ENCODE measurements at places on chromosomes 1 and 21.

DNA sequence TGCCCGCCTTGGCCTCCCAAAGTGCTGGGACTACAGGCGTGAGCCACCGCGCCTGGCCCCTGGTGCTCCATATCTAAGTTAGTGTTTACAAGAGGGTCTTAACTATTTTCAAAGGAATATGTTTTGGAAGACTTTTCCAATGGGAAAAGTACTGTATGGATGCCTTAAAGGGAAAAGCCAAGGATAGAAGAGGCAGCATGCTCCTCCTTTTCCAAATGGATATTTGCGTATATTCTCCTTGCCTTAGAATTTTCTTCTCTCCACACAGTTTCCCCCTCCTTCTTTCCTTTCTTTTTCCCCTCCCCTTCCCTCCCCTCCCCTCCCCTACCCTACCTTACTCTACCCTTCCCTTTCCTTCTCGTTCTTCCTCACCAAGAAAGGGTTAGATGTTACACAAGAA, 29.3 kb upstream of the DOCK7 start:
- DNase-seq = no peak

GRCh38 chr1:93666613-93667384, 14.8 kb downstream of the BCAR3 start:
- peak; percentile 63 for DNase-seq

- DNase-seq = no peak
These were observed 27.4 kb downstream of the MRPS6 start for GRCh38 chr21:34100790-34101189.

GRCh38 chr21:28811860-28812259, 180.8 kb downstream of the LTN1 start:
- DNase-seq = no peak

- no peak for DNase-seq
These were observed 281.1 kb upstream of the DUSP10 start for GRCh38 chr1:222023025-222023424.

DNA sequence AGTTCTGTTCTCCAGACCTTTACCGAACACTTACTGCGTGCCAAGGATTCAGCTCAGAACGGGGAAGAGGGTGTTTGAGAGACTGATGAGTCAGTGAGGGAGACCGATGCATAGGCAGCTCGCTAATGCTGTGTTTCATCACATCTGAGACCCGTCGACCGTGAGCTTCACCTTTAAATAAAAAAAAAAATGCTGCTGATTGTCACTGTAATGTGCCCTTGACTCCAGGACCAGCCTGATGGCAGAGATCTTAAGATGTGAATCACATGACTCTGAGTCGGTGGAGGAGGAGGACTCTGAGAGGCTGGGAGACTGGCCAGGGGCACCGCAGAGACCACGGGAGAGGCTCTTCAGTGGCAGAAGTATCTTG, 28.8 kb downstream of the SPSB1 start:
- DNase-seq = no peak

- no peak for DNase-seq
These were observed 40.0 kb downstream of the LTN1 start for GRCh38 chr21:28952686-28953085.

GRCh38 chr1:22745669-22746585, 35.3 kb downstream of the EPHB2 start:
- DNase-seq = no peak

- no peak for DNase-seq
These were observed 17.6 kb downstream of the PCNX2 start for GRCh38 chr1:233277637-233278606.

GRCh38 chr1:4121293-4121684, 221.2 kb upstream of the C1orf174 start:
- DNase-seq = no peak

DNA sequence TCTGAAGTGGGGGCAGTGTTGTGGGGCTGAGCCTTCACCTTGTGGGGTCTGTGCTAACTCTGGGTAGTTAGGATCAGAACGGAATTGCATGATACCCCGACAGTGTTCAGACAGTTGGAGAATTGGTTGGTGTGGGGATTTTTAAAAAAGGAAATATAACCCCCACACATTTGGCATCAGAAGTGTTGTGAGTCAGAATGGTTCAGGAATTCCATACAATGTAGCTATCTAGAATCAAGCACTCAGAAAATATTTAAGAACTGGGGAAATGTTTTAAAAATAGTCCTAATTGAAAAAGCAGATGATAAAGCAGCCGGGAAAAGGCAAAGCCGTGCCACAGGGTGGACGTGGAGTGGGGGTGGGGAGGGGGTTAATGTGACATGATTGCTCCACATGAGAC, 6.5 kb upstream of the S100A7 start:
- DNase-seq = no peak

- no peak for DNase-seq
These were observed 326.3 kb upstream of the PKN2 start for GRCh38 chr1:88357729-88358128.

DNA sequence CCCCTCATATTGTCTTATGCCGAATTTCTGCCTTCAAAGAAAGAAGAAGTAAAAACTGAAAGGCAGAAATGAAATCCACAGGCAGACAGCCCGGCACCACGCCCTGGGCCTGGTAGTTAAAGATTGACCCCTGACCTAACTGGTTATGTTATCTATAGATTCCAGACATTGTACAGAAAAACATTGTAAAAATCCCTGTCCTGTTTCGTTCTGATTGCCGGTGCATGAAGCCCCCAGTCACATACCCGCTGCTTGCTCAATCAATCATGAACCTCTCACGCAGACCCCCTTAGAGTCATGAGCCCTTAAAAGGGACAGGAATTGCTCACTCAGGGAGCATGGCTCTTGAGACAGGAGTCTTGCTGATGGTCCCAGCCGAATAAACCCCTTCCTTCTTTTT, 49.3 kb downstream of the JMJD4 start:
- no peak for DNase-seq

- DNase-seq = no peak
These were observed 18.2 kb upstream of the LAMTOR5 start for GRCh38 chr1:110425612-110426152.

GRCh38 chr1:70277875-70278274, 56.7 kb downstream of the SRSF11 start:
- DNase-seq = no peak

GRCh38 chr1:168512864-168513595, 30.8 kb downstream of the XCL2 start:
- no peak for DNase-seq

- DNase-seq = no peak
These were observed 355.1 kb upstream of the ZRANB2 start for GRCh38 chr1:71435951-71436350.

DNA sequence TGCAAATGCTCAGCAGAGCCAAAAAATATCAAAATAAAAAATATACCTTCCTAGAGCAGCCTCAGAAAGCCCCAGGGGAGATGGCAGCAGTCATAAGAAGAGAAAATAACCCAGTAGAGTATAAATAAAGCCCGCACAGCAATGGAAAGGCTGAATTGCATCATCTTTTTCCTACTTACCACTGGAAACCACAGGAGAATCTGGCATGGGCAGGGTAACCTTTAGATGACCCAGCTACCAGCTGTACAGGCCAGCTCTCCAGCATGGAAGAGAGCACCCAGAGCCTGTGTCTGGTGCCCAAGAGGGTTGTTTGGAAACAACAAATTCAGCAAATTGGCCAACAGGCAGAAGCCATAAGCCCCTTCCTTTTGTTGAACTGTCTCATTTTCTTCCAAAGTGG, 253.1 kb downstream of the OMA1 start:
- DNase-seq = no peak

GRCh38 chr1:154213274-154213673, 7.1 kb upstream of the CFAP141 start:
- no peak for DNase-seq

GRCh38 chr1:27574871-27575831, 28.8 kb downstream of the AHDC1 start:
- DNase-seq = peak; percentile 82

DNA sequence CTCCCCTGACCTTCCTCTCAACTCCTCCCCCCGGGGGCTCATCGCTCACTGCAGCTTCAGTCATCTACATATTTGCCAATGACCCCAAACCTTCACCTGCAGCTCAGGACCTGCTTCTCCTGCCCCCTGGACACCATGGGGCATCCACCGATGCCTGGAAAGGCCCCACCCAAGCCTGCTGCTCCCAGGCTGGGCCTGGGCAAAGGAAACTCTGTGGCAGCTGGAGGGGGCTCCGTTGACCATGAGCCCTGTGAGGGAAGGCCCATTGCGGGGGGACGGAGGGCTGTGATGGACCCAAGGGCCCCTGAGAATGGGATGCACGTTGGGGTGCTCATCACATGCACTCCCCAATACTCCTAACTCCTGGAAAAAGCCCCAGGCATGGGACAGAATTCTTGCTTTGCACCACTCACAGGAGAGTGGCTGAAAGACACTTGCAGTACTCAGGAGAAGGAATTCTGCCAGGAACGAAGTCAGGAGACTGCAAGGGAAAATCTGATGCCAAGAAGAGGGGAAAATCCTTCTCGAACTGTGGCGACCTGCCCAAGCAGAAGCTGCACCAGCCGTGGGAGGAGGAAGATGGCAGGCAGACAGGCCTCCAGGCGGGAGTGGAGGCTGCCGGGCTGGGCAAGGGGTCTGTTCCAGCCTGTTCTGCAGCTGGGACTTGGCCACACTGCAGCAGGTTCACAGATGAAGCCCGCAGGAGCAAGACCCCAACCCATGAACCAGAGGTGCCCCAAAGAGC, 18.4 kb downstream of the MATN1 start:
- no peak for DNase-seq

DNA sequence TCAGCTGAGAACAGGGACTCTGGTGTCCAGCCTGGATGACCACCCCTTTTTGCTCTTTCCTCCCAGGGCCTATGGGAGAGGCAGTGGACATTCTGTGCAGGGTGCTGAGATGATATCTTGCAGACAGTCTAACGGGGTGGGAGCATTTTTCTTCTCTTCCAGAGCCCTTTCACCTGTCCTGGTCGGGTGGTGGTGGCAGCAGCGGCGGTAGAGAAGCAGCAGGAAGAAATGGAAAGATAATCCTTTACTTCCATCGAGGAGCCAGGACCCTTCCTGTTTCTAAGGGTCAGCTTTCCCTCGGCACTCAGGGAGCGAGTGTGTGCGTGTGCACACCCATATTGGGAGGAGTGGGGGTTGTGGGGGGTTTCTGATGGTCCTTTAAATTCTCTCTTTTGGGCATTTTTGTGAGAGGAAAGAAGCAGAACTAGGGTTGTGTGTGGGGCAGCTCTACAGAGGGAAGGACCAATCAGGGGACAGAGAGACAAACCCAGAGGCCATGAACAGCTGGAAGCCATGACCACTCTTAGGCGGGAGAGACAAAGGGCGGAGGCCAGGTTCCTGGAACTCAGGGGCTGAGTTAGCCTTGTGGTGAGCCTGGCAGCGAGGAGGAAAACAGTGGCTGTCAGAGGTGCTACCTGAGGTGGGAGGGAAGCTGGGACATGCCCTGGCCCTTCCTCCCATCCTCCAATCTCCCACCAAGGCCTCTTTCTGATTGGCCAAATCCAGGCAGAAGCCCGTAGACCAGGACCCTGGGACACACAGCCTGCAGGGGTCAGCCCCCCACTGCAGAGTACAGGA, 31.2 kb upstream of the CSF3R start:
- no peak for DNase-seq

DNA sequence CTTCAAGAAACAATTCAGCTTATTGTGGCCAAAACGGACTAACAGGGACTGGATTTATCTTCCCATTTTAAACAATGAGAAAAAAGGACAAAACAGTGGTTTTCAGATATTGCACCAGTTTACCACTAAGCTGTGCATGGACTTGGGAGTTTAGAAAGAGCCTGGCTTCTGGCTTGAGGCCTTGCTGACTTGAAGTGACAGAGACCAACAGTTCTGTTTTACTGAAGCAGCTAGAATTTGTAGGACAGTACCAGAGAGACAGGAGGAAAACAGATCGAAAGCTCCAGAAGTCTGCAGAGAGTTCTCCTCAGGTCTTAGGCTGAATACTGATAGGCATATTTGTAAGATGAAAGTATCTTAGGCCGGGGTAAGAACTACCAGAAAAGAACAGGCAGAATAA, 20.5 kb downstream of the FCRL4 start:
- no peak for DNase-seq

GRCh38 chr1:236417336-236417735, 23.2 kb downstream of the EDARADD start:
- no peak for DNase-seq

- DNase-seq = no peak
These were observed 73.8 kb downstream of the RPE65 start for GRCh38 chr1:68375919-68376318.

GRCh38 chr21:35926003-35926740, 134.2 kb downstream of the SETD4 start:
- DNase-seq = no peak

DNA sequence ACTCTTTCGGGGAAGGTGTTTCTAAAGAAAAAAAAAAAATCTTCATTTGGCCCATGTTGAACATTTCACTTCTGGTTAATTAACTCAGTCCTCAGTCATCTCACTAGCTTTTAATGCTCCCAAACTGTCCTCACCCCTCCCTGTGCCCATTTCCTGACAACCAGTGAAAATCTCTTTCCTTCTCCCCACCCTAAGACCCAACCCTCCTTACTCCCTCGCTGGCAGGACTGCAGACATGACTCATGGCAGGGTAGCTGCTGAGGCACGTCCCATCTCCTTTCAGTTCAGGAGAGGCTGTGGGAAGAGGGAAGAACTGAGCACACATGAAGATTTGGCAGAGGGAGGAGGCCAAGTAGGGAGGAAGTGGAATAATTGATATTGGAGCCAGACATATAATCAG, 12.6 kb downstream of the PKP1 start:
- DNase-seq = no peak

DNA sequence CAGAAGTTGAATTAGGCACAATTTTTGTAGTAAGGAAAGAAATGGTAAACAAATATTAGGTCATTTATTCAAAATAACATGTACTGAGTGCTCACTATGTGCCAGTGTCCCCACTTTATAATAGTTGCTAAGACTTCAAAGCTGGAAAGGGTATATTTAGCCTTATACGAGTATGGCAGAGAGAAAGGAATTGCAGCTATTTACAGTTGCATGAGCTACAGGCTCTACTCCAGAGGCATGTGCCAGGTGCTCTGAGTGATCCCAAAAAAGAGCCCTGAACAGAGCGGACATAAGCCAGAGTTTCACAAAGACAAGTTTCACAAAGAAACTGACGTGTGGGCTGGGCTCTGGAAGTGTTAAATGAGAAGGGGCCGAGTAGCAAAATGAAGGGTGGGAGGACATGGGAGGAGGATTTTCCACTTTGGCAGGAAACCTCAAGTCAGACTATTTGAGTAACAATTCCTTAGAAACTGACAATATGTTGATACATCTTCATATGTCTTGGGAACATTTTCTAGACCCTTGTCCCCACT, 40.9 kb downstream of the FASLG start:
- DNase-seq = no peak

GRCh38 chr1:164912290-164912689, 353.3 kb downstream of the PBX1 start:
- no peak for DNase-seq

- no peak for DNase-seq
These were observed 16.3 kb downstream of the CNIH3 start for GRCh38 chr1:224632381-224632871.

GRCh38 chr21:19864476-19864875, 1133.7 kb upstream of the NCAM2 start:
- no peak for DNase-seq

Measured in iPS-NIHi11 (cell line).